ENCODE measurements at places on chromosomes 1 and 21.

GRCh38 chr1:5526822-5527551, 465.2 kb downstream of the NPHP4 start:
- no peak for DNase-seq

DNA sequence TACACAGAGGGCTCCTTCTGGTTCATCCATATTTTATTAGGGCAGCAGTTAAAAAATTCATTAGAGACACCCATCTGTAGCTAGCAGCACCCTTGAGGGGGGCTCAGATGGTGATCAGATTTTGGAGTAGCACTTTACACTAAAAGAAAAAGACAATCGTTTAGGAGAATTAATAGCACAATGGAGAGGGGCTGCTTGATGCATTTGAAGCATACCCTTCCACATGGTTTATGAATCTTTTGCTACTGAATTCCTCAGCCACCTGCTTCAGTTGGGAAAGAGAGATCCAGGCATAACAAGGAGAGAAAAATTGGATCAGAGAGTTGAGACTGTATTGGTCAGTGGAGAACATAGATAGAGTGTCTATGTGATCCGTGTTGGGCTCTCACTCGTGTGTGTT, 54.4 kb downstream of the DISC1 start:
- no peak for DNase-seq

DNA sequence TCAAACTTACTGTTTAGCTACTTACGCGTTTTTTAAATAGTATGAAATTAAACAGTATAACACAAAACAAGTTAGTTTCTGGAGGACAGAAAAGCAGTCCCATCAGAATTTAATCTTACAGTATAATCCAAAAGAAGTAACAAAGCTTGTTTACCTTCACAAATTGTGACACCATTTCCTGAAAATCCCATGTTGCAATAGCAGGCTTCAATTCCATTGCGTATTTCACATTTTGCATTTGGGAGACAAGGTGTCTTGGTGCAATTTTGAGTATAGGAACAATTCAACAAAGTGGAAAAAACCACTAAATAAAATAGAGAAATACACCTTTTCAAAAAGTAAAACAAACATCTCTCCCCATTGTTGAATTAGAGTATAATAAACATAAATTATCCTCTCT, 1.6 kb downstream of the ADGRL4 start:
- DNase-seq, result no peak

DNA sequence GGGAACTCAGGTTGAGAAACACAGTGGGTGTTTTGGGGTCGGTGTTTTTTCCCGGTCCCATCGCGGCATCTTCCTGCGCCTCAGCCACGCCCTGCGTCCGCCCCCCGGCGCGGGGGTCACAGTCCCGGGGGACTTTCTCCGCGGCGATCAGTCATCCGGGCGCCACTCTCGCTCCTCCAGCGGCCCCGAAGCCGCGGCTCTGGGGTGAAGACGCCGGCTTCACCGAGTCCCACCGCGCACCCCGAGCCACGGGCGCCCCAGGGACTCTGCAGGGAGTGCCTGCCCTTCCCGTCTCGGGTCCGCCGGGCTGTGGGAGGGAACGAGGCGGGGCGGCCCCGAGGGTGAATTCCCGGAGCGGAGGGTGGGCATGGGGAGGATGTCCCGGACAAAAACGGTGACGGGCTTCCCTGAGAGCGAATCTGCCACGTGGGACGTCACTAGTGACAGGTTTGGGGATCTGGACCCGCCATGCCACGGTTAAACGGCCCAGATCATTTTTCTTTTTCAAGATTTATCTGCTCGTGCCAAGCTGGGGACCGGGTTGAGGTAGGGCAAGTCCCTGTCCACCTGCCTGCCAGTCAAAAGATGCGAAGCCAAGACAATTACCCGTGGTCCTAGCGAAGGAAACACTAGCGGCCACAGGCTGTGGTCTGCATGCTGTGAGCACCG, 717 bp upstream of the BATF3 start:
- DNase-seq, result peak; percentile 21

- no peak for DNase-seq
Observed at GRCh38 chr21:46185716-46186115, 1.5 kb upstream of the SPATC1L start.

DNA sequence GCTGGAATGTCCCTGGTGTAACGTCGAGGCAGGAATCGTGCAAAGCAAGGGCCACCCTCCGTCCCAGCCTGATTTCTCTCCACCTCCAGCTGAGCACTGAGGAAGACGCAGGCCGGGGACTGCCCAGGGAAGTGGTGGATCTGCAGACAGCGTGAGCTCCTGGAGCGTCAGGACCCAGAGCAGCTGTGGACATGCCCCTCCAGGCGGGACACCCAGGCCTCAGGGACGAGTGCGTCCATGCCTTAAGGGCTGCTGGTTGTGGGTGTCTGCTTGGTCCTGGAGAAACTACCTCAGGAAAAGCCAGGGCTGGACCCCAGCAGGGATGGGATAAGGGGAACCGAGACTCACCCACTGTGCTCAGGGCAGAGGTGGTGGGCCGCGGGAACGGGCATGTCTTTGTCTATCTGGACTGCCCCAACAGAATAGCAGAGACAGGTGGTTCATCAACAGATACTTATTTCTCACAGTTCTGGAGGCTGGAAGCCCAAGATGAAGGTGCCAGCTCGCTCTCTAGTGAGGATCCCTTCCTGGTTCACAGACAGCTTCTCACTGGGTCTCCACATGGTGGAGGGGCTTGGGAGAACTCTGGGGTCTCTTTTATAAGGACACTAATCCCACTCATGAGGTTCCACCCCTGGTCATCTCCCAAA, 5.8 kb upstream of the MMEL1 start:
- DNase-seq, result no peak

DNA sequence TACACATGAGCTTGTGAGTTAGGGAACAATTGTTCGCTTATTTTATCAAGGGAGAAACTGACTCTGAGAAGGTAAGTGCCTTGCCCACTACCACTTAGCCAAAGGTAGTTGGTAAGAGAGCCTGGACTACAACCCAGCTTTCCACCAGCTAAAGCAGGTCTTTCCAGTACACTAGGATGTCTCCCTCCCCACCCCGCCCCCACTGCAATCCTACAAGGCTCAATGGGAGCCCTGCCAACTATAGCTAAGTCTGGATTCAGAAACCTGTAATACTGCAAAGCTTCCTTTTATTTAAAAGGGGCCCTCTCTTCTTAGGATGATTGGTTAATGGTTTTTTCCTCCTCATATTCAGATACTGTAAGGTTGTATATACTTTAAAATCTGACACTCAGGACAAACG, 102.0 kb upstream of the C8B start:
- DNase-seq, result no peak

- no peak for DNase-seq
Observed at GRCh38 chr1:14820295-14821085, 222.0 kb downstream of the KAZN start.

DNA sequence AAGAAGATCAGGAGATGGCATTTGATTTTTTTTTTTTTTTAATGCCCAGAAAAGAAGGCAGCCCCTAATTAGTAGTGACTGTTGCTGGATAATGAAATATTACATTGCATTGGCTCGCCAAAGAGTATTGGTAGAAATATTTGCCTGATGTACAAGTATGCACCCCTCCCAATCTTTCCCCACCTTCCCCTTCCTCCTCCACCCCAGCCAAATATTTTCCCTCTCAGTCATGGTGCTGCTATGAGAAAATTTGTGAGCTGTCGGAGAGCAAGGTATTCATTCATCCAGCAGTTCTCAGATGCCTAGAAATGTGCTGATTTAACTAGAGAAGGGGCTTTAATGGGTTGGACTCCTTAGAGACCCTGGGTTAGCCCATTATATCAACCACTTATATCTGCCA, 50.5 kb upstream of the IKBKE start:
- DNase-seq, result no peak

GRCh38 chr1:232267092-232267836, 362.7 kb downstream of the SIPA1L2 start:
- no peak for DNase-seq

- no peak for DNase-seq
Observed at GRCh38 chr1:191582169-191582568, 576.1 kb upstream of the RGS18 start.

GRCh38 chr1:233361876-233362275, 34.4 kb downstream of the MAP3K21 start:
- DNase-seq, result no peak

DNA sequence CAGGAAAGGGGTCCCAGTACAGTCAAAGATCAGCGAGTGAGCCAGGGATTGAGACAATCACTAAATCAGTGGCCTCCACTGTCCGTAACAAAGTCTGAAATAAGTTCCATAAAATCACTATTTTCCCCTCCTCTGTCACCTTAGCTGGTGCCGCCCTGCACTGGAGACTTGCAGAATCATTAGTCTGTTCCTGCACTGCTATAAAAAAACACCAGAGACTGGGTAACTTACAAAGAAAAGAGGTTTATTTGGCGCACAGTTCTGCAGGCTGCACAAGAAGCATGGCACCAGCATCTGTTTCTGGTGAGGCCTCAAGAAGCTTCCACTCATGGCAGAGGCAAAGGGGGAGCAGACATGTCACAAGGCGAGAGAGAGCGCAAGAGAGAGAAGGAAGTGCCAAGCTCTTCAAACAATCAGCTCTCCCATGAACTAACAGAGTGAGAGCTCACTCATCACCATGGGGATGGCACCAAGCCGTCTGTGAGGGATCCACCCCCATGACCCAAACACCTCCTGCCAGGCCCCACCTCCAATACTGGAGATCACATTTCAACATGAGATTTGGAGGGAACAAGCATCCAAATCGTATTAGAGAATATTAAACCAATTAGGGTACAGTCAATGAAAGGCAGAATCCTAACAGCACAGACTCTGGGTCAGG, 129.8 kb upstream of the TIAM1 start:
- no peak for DNase-seq

GRCh38 chr1:84090447-84091245, 53.4 kb upstream of the PRKACB start:
- no peak for DNase-seq

- DNase-seq, result no peak
Observed at GRCh38 chr21:15732290-15732995, 2.7 kb downstream of the USP25 start.

DNA sequence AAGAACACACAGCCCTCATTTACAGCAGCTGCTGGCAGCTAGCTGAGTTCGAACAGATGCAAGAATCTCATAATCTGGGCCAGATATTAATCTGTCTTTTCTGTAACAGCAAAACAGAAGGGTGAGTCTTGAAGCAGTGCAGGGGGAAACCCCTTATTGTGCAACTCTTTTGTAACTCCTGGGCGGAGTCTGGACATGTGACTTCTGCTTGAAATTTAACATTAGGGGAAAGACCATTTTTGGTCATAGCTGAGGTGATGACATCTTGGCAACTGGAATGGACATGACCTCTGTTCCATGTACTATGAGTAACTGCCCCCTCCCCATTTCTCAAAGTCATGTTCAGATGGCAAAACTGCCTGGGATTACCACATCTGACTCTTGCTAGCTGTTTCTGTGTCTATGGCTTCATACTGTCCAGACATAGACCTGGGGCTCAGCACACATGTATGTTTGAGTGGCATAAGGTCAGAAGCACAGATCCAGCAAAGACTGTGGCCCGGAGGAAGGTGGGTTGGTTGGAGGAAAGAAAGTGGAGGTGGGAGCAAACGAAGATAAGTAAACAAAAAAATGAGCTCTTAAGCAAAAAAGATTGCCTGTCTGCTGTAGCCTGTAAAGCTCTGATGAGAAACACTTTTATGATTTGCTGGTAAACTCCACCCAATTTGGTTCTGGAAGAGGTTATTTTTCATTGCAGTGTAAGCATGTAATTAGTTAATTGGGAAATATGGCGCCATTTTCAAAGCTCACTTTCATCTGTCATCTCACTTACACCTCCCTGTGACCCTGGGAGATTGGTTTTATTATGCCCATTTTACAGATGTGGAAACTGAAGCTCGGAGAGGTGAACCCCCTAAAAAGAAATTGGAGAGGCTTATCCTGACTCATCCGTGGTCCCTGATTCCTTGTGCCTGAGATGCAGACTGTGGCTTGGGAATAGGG, 26.1 kb downstream of the ETS2 start:
- DNase-seq, result no peak

DNA sequence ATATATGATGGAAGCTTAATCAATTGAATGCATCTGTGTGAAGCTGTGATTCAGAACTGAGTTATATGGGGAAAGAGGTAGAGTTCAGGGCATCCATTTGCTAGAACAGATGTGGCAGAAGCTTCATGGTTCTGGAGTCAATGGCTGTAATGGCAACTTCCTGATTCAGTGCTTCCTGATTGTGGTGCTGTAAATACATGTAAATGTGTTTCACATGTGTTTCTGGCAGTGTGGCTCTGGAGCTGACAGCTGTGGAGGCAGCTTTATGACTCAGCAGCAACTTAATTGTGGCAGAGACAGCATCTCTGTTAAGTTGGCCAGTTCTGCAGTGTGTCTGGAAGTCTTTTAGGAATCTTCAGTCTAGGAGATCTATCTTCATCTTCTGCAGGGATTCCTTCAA, 226.6 kb upstream of the ZRANB2 start:
- no peak for DNase-seq

DNA sequence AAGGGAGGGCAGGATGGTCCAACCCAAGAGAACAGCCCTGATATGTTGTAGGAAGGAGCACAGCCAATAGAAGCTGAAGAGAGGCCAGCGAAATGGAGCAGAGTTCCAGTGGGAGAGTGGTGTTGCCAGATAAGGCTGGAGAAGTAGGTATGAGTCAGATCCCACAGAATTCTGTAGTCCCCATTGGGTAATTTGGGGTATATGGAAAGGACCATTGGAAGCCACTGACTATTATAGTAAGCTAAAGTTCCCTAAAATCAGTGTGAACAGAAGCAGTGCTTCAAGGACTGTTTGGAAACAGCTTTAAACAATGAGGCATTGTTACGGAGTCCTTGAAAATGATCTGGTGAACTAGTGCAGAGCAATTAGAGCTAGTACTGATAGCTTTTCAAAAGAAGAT, 63.0 kb downstream of the DISP1 start:
- DNase-seq, result no peak

DNA sequence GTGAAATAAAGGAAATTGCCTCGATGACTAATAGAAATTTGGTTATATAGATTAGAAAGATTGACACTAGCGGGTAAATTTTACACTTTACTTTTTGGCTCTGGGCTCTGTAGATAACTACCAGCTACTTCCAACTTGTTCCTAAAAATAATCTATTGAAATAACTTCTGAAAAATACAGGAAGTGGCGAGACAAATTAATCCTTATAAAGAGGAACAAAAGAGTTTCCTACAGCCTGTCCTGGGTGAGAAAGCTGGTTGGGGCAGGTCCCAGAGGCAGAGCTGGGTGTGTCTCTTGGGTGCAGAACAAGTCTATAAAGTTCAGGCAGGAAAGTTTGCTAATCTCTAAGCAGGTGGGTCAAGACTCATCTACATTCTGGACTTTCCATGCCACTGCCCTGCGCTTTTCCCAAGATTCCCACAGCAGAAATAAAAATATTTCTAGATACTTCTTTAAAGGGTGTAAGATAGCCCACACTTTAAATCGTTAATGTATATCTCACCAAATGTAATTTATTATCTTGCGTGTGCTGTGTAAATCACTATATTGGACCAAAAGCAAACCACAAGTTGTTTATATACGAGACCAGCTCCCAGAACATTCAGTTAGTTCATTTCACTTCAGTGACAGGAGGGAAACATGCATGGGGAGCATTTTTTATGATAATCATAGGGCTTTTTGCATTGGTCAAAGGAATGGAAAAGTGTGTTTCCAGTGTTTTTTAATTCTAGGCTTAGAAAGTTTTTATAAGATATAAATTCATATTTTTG, 70.1 kb upstream of the NRIP1 start:
- no peak for DNase-seq

GRCh38 chr1:163372576-163372975, 50.8 kb downstream of the NUF2 start:
- DNase-seq, result no peak

- no peak for DNase-seq
Observed at GRCh38 chr1:55051169-55051568, 11.8 kb downstream of the PCSK9 start.

GRCh38 chr1:225476100-225476511, 48.3 kb upstream of the LBR start:
- no peak for DNase-seq
